ENCODE measurements at places on chromosomes 1 and 21.

DNA sequence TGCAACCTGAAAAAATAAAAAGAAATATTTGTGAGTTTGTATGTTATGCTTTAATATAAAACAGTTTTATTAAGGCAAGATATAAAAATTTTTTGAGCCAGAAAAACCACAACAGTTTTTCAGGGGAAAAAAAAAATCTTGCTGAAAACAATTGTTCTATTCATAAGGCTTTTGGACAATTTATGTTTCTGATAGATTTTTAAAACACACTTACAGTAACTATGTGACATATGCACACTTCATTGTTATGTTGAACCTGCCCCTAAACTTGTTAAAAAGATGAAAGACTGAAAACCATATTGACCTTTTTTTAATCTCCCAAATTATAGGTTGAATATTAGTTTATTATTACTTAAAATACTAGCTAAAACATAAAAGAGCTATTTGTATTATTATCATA, 279.9 kb upstream of the C1orf105 start:
- no peak for DNase-seq

GRCh38 chr1:94804442-94804837, 15.7 kb upstream of the SLC44A3 start:
- no peak for DNase-seq

DNA sequence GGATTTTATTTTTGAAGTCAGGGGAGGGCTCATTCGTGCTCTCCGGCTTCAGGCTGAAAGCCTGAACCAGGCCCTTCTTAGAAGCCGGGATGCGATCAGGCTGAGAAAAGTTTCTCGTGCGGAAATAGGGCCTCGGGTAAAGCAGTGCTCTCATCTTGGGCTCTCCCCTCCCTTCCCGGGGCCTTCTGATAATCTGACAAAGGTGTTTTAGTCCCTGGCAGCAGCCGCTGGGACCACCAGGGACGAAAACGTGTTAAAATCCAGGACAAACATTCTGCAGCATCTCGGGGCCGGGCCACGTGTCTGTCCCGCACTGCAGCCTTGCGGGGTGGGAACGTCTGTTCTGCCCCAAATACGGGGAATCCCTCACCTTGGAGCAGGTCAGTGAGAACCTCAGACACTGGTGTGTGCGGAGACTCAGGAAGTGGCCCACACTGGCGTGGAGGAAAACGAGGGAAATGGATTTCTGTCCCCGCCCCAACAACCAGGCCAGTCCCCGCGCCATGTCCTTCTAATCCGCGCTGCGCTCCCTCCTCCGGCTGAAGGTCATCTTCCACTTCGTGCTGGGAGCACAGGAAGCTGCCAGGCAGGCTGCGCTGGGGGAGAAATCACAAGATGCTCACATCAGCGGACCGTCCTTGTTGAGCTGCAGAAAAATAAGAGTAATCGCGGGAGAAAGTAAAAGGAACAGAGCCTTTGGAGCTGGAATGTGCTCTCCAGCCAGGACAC, 16.6 kb upstream of the AJAP1 start:
- no peak for DNase-seq

DNA sequence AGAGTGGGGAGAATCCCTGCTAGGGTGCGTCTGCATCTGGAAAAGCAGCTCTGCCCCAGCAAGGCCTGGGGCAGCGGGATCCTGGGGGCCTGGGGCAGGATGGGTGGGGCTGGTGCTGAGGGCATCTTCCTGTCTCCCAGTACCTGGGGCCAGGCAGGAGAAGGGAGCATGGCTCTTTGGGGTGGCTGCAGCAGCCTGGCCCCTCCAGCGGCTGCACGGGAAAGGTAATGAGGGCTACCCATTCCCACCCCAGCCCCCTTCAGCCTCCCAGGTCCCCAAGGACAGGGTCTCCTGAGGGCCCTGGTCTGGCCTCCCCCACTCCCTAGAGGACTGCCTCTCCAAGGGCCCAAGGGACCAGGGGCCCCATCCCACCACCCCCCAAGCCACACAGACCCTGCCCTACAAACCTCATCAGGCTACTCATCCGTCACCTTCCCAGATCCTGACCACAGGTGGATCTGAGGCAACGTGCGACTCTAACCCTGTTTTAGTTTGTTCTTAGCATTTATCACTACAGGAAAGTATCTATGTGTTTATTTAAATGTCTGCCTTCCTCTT, 910 bp upstream of the ANKRD65 start:
- DNase-seq: no peak

- peak; percentile 13 for DNase-seq
Observed at GRCh38 chr1:51569284-51570062, 47.4 kb upstream of the OSBPL9 start.

DNA sequence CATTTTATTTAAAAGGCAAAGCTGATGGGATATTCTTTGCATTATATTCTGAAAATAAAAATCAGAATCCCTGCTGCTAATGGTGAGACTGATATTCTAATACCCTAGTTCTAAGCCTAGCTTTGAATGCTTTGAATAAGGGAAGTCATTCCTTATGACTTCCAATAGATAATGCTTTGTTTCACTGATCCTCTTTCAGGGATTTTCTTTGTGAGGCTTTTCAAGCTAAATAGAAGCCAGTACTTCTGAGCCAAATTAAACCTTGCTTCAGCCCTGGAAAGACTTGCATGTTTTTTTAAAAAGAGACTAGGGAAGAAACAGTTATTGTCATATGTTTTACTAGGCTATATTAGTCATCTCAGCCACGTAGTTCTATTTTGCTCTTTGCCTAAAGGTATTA, 68.5 kb upstream of the CACYBP start:
- DNase-seq: no peak

DNA sequence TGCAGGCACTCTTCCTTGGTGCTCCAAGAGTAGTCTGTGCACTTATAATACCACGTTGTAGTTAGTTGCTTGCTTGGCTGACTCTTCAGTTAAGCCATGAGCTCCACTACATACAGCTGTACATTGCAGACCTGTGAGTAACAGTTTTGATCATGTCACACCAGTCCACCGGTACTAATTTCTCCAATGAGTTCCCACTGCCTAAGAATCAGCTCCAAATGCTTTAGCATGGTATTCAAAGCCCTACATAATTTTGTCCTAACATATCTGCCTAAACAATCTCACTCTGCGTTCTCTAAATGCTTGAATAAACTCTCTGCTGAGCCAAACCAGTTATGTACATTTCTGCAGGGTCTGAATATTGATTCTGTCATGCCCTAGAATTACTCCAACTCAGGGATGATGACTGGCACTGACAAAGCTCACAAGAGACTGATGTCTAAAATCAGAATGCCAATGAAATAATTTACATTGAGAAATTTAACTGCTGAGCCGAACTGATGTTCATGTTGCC, 200.7 kb downstream of the LHX8 start:
- no peak for DNase-seq

DNA sequence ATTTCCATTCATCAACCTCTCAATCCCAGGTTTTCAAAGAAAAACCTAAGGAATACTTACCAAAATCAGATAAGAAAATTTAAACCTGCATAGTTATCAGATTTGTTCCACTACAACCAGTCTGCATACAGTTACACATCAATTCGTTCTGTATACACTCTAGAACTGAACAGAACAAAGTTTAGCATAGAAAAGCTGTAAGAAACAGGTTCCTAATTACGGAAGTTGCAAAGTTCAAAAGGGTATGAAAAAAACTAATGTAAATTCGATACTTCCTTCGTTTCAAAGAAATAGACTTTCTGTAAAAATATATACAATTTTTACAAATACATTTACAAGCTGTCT, 3.1 kb downstream of the MCL1 start:
- DNase-seq: no peak

DNA sequence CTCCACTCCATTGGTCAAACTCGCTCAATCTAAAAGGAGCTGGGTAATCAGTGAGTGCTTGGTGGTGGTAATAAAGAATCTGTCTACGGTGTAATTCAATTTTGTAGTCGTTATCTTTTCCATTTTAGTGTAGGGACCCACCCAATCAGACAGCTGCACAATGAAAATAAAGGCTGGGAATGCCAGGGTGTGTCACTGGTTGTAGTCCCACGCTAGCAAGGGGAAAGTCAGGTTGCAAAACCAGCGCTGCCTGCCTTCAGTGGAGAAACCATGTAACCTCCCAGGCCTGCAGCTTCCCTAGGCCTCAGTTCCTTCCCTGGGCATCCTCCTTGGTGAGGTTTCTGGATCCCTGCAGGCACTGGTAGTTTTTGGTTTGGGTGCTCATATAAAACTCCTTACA, 49.4 kb upstream of the PPP2R5A start:
- no peak for DNase-seq

DNA sequence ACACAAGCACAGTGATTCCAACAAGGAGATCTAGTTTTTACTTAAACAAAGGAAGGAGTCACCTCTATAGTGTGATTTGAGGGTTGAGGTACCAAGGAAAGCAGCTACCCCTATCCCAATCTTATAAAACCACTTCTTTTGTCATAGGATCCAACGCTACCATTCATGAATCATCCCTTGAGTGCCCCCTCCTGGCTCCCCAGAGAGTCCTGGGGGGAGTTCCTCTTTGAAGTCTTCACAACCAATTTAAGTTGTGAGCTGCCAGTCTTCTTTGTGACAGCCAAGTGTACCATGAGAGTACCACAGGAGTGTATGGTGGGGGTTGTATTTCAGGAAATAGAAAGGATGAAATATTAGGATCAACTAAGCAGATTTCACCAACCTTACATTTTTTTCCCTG, 39.1 kb upstream of the NHLH2 start:
- DNase-seq: no peak

GRCh38 chr1:82604524-82604923, 803.8 kb downstream of the ADGRL2 start:
- no peak for DNase-seq

- DNase-seq: no peak
Observed at GRCh38 chr1:60888126-60888525, 194.2 kb upstream of the NFIA start.

DNA sequence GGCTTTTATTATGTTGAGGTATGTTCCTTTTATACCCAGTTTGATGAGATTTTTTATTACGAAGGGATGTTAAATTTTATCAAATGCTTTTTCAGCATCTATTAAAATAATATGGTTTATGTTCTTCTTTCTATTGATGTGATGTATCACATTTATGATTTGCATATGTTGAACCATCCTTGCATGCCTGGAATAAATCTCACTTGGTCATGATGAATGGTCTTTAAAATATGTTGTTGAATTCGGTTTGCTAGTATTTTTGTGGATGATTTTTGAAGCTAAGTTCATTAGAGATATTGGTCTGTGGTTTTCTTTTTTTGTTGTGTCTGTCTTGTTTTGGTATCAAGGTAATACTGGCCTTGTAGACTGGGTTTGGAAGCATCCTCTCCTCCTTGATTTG, 14.1 kb downstream of the GPR88 start:
- DNase-seq: no peak

- no peak for DNase-seq
Observed at GRCh38 chr1:212955098-212955497, 4.8 kb downstream of the VASH2 start.

DNA sequence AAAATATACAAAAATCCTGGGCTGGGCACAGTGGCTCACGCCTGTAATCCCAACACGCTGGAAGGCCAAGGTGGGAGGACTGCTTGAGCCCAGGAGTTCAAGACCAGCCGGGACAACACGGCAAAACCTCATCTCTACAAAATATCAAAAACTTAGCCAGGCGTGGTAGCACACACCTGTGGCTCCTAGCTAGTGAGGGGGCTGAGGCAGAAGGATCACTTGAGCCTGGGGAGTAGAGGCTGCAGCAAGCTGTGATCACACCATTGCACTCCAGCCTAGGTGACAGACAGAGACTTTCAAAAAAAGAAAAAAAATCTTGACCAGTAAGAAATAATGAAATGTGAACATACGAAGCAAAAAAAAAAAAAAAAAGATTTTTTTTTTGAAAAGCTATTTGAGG, 52.1 kb downstream of the ARID4B start:
- no peak for DNase-seq

Measured in stimulated activated CD8-positive, alpha-beta memory T cell treated with anti-CD3 and anti-CD28 coated beads, Interleukin-2, amount 100 ng/mL, for 48 hours (primary cell).